ENCODE measurements at places on chromosomes 4 and X. TPM values are rescaled to one million over a fixed set of nuclear protein-coding genes. Genes with fewer than 3 reads are reported as not detected.

- no peak overlapping the region for H3K27ac ChIP-seq
- H3K4me1 ChIP-seq, result no peaks in the 10 kb centered on the region
- no peak overlapping the region for H3K4me3 ChIP-seq
- H3K36me3 ChIP-seq, result no peaks in the 10 kb centered on the region
Observed at GRCh38 chr4:122898370-122899150, 23.8 kb downstream of the NUDT6 start.

GRCh38 chr4:182231080-182231479 lies 12.1 kb upstream of the TENM3 start:
- no peaks in the 10 kb centered on the region for H3K4me1 ChIP-seq
- no peaks in the 10 kb centered on the region for H3K36me3 ChIP-seq
- H3K27me3 ChIP-seq, result no peaks in the 10 kb centered on the region
- no peak overlapping the region for H3K27ac ChIP-seq

AMTN gene
- total RNA-seq, result not detected

GRCh38 chrX:132958091-132958703 lies at the start of gene HS6ST2:
Gene HS6ST2, minus strand, starts transcription at chrX:132958629.
- DNase-seq, result no peak
- no peaks in the 10 kb centered on the region for H3K36me3 ChIP-seq
- no peaks in the 10 kb centered on the region for H3K27me3 ChIP-seq
- H3K4me3 ChIP-seq, result peak within 1 kb of the TSS; percentile 45

GRCh38 chrX:46376246-46376885 lies 168.9 kb downstream of the ZNF674 start:
- no peaks in the 10 kb centered on the region for H3K4me1 ChIP-seq
- H3K4me3 ChIP-seq, result no peak overlapping the region
- no peaks in the 10 kb centered on the region for H3K27me3 ChIP-seq
- no peaks in the 10 kb centered on the region for H3K36me3 ChIP-seq
- DNase-seq, result peak; percentile 20
- H3K27ac ChIP-seq, result no peak overlapping the region

SHISA3 gene
- total RNA-seq, result 0.37 TPM

DNA sequence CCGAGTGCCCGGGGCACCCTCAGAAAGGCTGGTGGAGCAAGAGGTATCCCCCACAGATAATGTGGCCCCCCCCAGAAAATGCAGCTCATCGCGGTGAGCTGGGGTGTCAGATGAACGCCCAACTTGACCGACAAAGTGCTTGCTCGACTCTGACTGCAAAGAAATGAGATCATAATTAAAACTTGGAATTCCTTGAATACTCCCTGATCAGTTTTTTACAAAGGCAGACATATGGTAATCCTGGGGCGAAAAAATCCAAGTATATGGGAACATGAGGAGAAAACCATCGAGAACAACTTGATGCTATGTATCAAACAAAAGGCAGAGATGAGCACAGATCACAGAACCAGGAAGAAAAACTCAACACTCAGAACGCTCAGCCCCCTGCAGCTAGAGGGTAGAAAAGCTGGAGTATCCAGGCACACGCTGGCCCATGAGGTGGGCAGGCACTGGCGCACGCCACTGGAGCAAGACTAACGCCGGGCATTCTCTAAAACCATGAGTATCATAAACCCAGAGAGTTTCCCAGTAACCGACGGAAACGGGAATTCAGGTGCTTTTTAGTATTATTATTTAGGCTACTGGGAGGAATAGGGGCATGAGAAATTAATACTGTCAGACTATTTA lies 127.3 kb downstream of the AFAP1 start:
- H3K27me3 ChIP-seq, result no peaks in the 10 kb centered on the region
- peaks cover 5% of the 10 kb centered on the region for H3K4me1 ChIP-seq
- H3K27ac ChIP-seq, result peak overlapping the region; percentile 55
- H3K36me3 ChIP-seq, result no peaks in the 10 kb centered on the region

DNA sequence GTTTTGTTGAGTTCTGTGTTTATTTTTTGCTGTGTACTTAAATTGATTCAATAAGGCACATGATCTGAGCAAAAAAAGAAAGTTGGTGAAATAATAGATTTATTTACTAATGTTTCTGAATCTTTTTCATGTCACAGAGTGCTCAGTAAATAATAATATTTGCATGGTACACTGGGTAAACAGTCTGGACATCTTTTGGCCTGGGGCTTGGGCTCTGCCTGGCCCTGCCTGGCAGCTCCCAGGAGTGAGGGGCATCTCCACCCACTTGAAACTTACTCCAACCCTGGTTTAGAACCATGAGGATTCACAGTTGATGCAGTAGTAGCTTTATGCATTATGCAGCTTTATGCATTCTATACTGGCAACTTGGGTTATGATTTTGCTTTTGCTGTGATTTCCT lies 124.2 kb upstream of the SLC4A4 start:
- no peaks in the 10 kb centered on the region for H3K36me3 ChIP-seq
- no peaks in the 10 kb centered on the region for H3K4me1 ChIP-seq
- no peaks in the 10 kb centered on the region for H3K27me3 ChIP-seq
- H3K4me3 ChIP-seq, result no peak overlapping the region
- no peak overlapping the region for H3K27ac ChIP-seq
- DNase-seq, result no peak

- no peak overlapping the region for H3K27ac ChIP-seq
- no peaks in the 10 kb centered on the region for H3K4me1 ChIP-seq
- no peak overlapping the region for H3K4me3 ChIP-seq
- no peak for DNase-seq
- no peaks in the 10 kb centered on the region for H3K36me3 ChIP-seq
Observed at GRCh38 chr4:77852892-77853495, 9.6 kb upstream of the MRPL1 start.

- DNase-seq, result no peak
- H3K27ac ChIP-seq, result no peak overlapping the region
- no peaks in the 10 kb centered on the region for H3K36me3 ChIP-seq
- no peak overlapping the region for H3K4me3 ChIP-seq
- H3K4me1 ChIP-seq, result no peaks in the 10 kb centered on the region
- no peaks in the 10 kb centered on the region for H3K27me3 ChIP-seq
Observed at GRCh38 chr4:41644288-41644914, 104.1 kb downstream of the PHOX2B start.

DNA sequence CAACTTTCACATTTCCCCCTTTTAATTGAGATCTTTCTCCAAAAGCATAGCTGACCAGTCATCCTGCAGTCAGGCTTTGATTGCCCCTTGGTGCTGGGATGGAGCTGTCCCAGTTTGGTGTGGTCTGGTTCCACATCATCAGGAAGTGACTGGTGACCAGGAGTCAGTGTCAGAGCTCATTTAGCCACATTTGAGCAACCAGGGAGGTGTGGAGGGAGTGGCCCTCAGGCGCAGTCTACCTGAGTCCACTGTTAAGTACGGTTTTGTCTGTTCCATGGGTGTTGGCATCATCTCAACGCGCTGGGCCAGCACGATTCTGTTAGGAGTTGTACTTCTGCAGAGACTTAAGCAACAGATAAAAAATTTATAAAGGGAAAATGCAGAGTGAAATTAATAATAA lies 52.6 kb downstream of the RGS12 start:
- H3K4me3 ChIP-seq, result no peak overlapping the region
- no peak for DNase-seq
- no peak overlapping the region for H3K27ac ChIP-seq
- no peaks in the 10 kb centered on the region for H3K27me3 ChIP-seq
- no peaks in the 10 kb centered on the region for H3K4me1 ChIP-seq

- no peaks in the 10 kb centered on the region for H3K4me1 ChIP-seq
- no peak for DNase-seq
- H3K36me3 ChIP-seq, result no peaks in the 10 kb centered on the region
- no peak overlapping the region for H3K4me3 ChIP-seq
- H3K27ac ChIP-seq, result peak overlapping the region; percentile 24
Observed at GRCh38 chr4:139077567-139078355, 62.2 kb downstream of the NOCT start.

- no peaks in the 10 kb centered on the region for H3K36me3 ChIP-seq
- H3K4me3 ChIP-seq, result no peak overlapping the region
- H3K27me3 ChIP-seq, result no peaks in the 10 kb centered on the region
- no peaks in the 10 kb centered on the region for H3K4me1 ChIP-seq
- DNase-seq, result peak; percentile 29
- peak overlapping the region; percentile 50 for H3K27ac ChIP-seq
Observed at GRCh38 chr4:169059306-169060211, 49.5 kb upstream of the CBR4 start.

GRCh38 chr4:139528377-139529005 lies 27.5 kb downstream of the SETD7 start:
- H3K4me1 ChIP-seq, result no peaks in the 10 kb centered on the region
- no peaks in the 10 kb centered on the region for H3K36me3 ChIP-seq
- H3K27me3 ChIP-seq, result no peaks in the 10 kb centered on the region
- peak; percentile 63 for DNase-seq

GRCh38 chr4:18390655-18391353 lies 369.2 kb upstream of the LCORL start:
- no peak overlapping the region for H3K4me3 ChIP-seq
- H3K36me3 ChIP-seq, result no peaks in the 10 kb centered on the region
- no peak for DNase-seq
- no peak overlapping the region for H3K27ac ChIP-seq
- H3K27me3 ChIP-seq, result no peaks in the 10 kb centered on the region
- H3K4me1 ChIP-seq, result no peaks in the 10 kb centered on the region

AADAT gene
- 14.4 TPM for total RNA-seq

DNA sequence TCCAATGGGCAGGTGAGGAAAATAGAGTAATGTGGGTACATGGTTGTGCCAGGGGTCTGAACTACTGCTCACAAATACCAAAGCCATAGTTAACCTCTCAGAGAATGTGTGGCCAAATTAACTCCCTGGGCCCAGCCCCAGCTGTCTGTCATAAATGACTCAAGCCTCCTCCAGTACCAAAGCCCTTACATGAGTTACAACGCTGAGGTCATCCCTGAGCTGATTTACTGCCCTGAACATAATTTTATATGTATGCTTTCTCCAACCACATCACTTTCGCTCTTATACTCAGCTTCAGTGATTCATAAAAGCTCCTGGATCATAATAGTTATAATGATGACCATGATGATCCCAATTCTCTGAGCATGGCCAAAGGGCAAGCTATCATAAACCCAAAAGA lies 283.9 kb downstream of the NKX6-1 start:
- no peak for DNase-seq
- no peak overlapping the region for H3K4me3 ChIP-seq
- H3K36me3 ChIP-seq, result no peaks in the 10 kb centered on the region
- no peaks in the 10 kb centered on the region for H3K27me3 ChIP-seq
- no peaks in the 10 kb centered on the region for H3K4me1 ChIP-seq

SUPT20HL1 gene
- not detected for total RNA-seq

GRCh38 chrX:67604979-67605703 lies 61.3 kb downstream of the AR start:
- no peaks in the 10 kb centered on the region for H3K36me3 ChIP-seq
- H3K27ac ChIP-seq, result no peak overlapping the region
- DNase-seq, result no peak
- H3K4me1 ChIP-seq, result no peaks in the 10 kb centered on the region

- H3K4me3 ChIP-seq, result no peak overlapping the region
- H3K27ac ChIP-seq, result no peak overlapping the region
- H3K27me3 ChIP-seq, result no peaks in the 10 kb centered on the region
- H3K4me1 ChIP-seq, result no peaks in the 10 kb centered on the region
- no peak for DNase-seq
Observed at GRCh38 chrX:20913760-20914159, 460.5 kb upstream of the CNKSR2 start.

- H3K36me3 ChIP-seq, result no peaks in the 10 kb centered on the region
- H3K4me3 ChIP-seq, result no peak overlapping the region
- no peaks in the 10 kb centered on the region for H3K27me3 ChIP-seq
- no peak for DNase-seq
- H3K4me1 ChIP-seq, result no peaks in the 10 kb centered on the region
- no peak overlapping the region for H3K27ac ChIP-seq
Observed at GRCh38 chr4:167003326-167003725, 231.0 kb downstream of the SPOCK3 start.

LRIT3 gene
- 0.21 TPM for total RNA-seq

- no peak overlapping the region for H3K27ac ChIP-seq
- DNase-seq, result no peak
- H3K27me3 ChIP-seq, result no peaks in the 10 kb centered on the region
- H3K4me1 ChIP-seq, result no peaks in the 10 kb centered on the region
Observed at GRCh38 chr4:74369855-74370254, 4.9 kb downstream of the EREG start.

ARHGEF6 gene
- 23.8 TPM for total RNA-seq

GRCh38 chrX:3771766-3772165 lies 58.3 kb upstream of the PRKX start:
- H3K4me1 ChIP-seq, result no peaks in the 10 kb centered on the region
- no peaks in the 10 kb centered on the region for H3K36me3 ChIP-seq
- no peak overlapping the region for H3K4me3 ChIP-seq
- no peak for DNase-seq

GAGE13 gene
- total RNA-seq, result not detected

- no peaks in the 10 kb centered on the region for H3K36me3 ChIP-seq
- H3K27me3 ChIP-seq, result no peaks in the 10 kb centered on the region
Observed at GRCh38 chr4:132097041-132097440, 1052.1 kb upstream of the PCDH10 start.

DNA sequence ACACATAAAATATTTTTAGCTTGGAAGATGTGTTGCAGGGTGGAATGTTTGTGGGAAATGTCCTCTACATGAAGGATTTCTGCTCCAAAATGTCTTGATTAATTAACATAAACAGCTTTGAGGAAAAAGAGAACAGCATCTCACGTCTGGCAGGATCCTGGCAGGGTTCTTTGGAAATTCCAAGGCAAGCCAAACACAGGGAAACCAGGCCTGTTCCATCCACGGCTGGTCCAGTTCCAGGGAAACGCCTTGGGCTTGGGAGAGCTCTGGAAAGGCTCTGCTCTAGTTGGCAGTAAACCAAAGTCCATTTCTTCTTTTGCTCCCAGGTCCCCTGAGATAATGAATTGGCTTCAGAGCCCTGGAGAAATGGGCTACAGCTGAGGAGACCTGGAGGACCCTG lies 42.4 kb upstream of the GAB1 start:
- H3K27me3 ChIP-seq, result no peaks in the 10 kb centered on the region
- H3K4me3 ChIP-seq, result no peak overlapping the region
- H3K4me1 ChIP-seq, result no peaks in the 10 kb centered on the region

INTU gene
- 6.7 TPM for total RNA-seq

GRCh38 chrX:37685381-37686359 lies at the start of gene XK:
Gene XK, plus strand, starts transcription at chrX:37685791. Its CDS starts 171 bp downstream, at chrX:37685962.
- H3K27ac ChIP-seq, result peak within 1 kb of the TSS; percentile 27
- H3K4me1 ChIP-seq, result no peaks in the 10 kb centered on the region
- H3K36me3 ChIP-seq, result no peaks in the 10 kb centered on the region

TACC3 gene
- total RNA-seq, result 15.6 TPM

- no peaks in the 10 kb centered on the region for H3K36me3 ChIP-seq
- H3K4me1 ChIP-seq, result peaks cover 9% of the 10 kb centered on the region
- no peaks in the 10 kb centered on the region for H3K27me3 ChIP-seq
- no peak for DNase-seq
- no peak overlapping the region for H3K27ac ChIP-seq
Observed at GRCh38 chr4:26344901-26345564, 24.2 kb downstream of the RBPJ start.

GATA1 gene
- not detected for total RNA-seq

DNA sequence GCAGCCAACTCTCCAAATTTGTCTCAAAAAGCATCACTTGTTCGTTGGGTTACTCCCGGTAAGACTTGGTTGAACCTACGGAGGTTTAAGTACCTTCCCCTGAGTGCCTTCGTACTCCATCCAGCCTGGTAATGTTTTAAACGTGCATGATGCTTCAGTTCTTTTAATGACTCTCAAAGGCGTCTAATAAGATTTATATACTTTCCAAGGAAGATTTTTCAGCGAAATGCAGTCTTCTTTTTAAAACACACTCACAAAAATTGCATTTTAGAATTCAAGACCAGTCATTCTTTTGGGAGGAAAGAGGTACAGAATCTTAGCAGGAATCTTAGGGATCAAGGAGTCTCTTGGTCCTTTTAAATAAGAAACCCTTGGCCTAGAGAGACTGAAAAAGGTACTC lies 430 bp upstream of the TRPC3 start:
- no peaks in the 10 kb centered on the region for H3K36me3 ChIP-seq
- H3K27ac ChIP-seq, result no peak overlapping the region
- no peaks in the 10 kb centered on the region for H3K4me1 ChIP-seq
- H3K27me3 ChIP-seq, result no peaks in the 10 kb centered on the region
- DNase-seq, result no peak
- H3K4me3 ChIP-seq, result peak overlapping the region; percentile 58

GUCY1B1 gene
- total RNA-seq, result 24.8 TPM

TMPRSS11B gene
- total RNA-seq, result not detected
